ENCODE measurements at places on chromosomes 2 and 18.

GRCh38 chr2:6249557-6249956 is 557.4 kb downstream of the SOX11 start:
- DNase-seq, result no peak

- no peak for DNase-seq
These were observed 36.4 kb upstream of the PXDN start for GRCh38 chr2:1780693-1781092.

GRCh38 chr2:191500566-191500883 is 177.4 kb upstream of the NABP1 start:
- no peak for DNase-seq

DNA sequence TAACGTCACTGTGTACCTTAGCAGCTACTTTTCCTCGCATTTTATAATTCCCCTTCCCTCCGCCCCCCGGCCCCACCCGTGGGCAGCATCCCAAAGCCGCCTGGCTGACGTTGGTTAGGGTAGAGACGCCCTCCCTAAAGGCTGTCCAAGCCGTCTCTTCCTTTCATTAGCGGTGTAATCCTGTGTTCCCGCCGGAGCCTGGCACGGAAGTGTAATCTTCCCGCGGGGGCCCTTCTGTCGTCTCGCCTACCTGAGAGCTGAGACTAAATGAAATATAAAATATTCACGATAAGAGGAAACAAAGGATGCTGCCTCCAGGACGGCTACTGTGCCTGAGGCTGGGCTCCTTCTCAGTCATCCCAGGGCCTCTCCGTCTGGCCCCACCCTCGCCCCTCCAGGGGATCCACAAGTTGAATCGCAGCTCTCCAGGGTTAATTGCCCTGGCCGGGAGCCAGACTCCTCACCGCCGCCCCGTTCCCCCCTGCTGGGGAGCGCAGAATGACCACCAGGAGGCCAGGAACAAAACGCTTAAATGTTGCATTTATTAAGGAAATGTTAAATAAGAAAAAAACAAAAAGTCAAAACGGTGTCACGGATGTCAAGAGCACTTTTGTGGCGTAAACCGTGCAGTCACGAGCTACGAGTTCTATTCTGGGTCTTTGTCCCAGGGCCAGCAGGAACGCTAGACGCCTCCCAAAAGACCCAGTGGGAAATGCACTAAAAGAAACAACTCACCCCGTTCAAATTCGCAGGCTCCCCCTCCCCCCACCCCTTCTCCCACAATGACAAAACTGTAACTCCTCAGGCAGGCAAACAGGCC is 1.5 kb downstream of the RPRM start:
- DNase-seq, result no peak

- no peak for DNase-seq
These were observed 48.0 kb downstream of the CDC42EP3 start for GRCh38 chr2:37623406-37623805.

DNA sequence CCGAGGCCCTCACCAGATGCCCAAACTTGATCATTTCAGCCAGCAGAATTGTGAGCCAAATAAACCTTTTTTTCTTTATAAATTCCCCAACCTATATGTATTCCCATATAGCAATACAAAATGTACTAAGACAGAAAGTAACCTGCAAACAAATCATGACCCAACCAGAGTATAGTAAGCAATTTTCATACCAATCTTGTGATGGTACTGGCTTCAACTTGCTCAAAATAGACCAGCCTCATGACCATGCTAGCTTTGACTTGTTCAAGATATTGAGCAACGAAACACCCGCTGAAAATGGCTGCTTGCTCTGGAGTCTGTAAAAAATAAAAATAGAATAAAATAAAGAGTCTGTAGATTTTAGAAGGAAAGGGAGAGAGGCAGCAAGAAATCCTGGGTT is 97.6 kb downstream of the C1D start:
- DNase-seq, result peak; percentile 18

Measured in EH (cell line).